ENCODE measurements at places on chromosomes 12 and 14.

DNA sequence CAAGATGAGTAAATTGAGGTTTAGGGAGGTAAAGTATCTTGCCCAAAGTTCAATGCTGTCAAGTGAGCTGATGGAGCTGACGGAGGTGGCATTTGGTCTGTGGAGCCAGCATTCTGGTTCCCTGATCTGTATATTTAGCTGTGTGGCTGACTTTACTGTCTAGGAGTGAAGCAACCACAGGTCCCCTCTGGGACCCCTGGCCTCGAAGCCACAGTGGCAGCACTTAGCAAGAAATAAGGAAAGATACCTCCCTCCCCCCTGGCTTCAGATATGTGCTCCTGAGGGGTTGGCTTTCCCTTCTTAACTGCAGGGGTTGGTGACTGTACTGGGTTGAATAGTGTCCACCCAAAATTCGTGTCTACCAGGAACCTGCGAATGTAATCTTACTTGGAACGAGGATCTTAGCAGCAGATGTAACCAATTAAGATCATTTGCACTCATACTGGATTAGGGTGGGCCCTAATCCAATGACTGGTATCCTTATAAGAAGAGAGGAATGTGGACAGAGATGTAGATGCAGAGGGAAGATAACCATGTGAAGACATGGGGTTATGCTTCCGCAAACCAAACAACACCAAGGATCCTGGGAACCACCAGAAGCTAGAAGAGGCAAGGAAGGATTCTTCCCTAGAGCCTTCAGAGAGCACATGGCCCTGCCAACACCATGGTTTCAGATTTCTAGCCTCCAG, 2.0 kb upstream of the ACVR1B start:
- no peak for DNase-seq

DNA sequence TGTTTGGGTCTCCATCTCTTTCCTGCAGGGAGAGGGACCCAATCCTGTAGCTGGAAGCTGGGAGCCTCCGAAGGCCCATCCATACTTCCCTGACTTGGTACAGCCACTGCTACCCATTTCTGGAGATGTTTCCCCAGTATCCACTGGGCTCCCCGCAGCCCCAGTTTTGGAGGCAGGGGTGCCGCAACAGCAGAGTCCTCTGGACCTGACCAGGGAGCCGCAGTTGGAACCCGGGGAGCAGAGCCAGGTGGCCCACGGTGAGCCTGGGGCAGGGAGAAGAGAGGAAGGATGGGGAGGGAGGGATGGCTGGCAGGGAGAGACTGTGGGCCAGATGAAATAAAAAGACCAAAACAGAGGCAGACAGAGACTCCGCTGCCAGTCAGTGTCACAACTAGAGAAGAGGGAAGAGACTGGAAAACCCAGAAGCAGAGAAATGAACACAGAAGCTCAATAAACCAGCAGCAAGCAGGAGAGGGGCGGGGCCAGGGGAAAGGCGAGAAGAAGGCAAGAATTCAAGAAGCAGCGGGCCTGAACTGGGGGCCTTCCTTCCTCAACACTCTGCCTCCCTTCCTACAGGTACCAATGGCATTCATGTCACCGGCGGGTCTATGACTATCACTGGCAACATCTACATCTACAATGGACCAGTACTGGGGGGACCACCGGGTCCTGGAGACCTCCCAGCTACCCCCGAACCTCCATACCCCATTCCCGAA, 6.3 kb downstream of the LTBR start:
- DNase-seq: no peak

DNA sequence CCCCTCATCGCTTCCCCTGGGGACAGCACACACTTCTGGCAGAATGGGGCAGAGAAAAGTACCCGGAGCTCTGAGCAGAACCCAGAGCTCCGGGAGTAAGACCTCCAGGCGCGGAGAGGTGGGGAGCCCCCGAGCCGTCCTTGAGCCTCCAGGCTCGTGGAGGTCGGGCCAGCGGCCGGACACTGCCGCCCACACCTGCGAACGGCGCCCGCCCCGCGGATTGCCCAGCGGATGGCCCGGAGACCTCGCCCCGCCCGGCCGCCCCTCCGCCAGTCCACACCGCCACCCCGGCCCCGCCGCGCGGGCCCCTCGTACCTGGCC, 344 bp downstream of the SPTLC2 start:
- no peak for DNase-seq

DNA sequence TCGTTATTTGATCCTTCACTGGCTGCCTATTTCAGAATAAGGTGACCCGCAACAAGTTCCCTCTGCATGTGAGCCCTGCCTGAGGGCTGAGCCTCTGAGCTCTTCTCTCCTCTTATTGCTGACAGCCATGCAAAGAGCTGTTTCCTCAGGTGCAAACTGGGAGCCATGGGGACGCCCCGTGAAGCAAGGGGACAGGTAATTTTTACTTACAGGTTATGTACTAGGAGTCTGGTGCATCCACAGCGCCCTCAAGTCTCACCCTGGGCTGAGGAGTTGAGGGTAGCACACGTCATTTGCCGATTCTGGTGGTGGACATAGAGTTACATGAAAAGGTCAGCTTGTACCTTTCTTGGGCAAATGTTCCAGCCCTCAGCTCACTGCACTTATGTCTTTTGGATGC, 26.1 kb upstream of the SERPINA6 start:
- no peak for DNase-seq

All from cerebellum (tissue), 4 donors.